ENCODE measurements at places on chromosomes 4 and X. TPM values are rescaled to one million over a fixed set of nuclear protein-coding genes. Genes with fewer than 3 reads are reported as not detected.

The ADH4 gene
- not detected for total RNA-seq

The BST1 gene
- 21.2 TPM for total RNA-seq

The AADAT gene
- 3.4 TPM for total RNA-seq

The PRSS12 gene
- 0.12 TPM for total RNA-seq

The CYLC1 gene
- not detected for total RNA-seq

The MAOA gene
- total RNA-seq, result 0.29 TPM

The NR3C2 gene
- not detected for total RNA-seq

The ARHGAP6 gene
- not detected for total RNA-seq

The XAGE1A gene
- total RNA-seq, result 1.9 TPM

The TMPRSS11D gene
- not detected for total RNA-seq

The TMEM31 gene
- total RNA-seq, result not detected

The EMCN gene
- total RNA-seq, result 0.59 TPM

The PDCL2 gene
- total RNA-seq, result not detected

The TRPC3 gene
- total RNA-seq, result not detected

The SSX4 gene
- total RNA-seq, result not detected

The ARMCX1 gene
- 25.3 TPM for total RNA-seq

The HSFX4 gene
- not detected for total RNA-seq

The GSPT2 gene
- 7.3 TPM for total RNA-seq

The UGDH gene
- 52.3 TPM for total RNA-seq

The FGFR3 gene
- not detected for total RNA-seq

The GRID2 gene
- total RNA-seq, result under 0.01 TPM

The GSX2 gene
- not detected for total RNA-seq

The GUF1 gene
- 7.0 TPM for total RNA-seq

The LRRC66 gene
- total RNA-seq, result 0.10 TPM

The ASB11 gene
- not detected for total RNA-seq

The GAGE12E gene
- not detected for total RNA-seq

The ETDA gene
- total RNA-seq, result not detected

The F11 gene
- total RNA-seq, result not detected
